ENCODE measurements at places on chromosomes 5 and 9.

DNA sequence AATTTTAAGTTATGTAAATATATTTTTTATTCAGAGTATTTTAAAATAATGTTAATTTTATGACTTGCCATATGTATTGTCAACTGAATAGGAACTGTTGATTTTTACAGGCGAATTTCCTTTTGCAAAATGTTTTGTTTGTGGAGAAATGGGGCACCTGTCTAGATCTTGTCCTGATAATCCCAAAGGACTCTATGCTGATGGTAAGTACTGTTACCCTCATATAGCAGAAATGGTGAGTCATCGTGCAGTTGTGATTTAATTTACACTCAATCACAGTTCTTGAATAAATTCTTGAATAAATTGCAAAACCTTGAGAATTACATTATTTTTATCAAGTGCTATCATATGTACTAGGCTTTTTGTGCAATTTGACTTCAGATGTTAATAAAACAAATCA, 7.4 kb downstream of the ZCCHC9 start:
- DNase-seq = no peak

GRCh38 chr9:37997636-37998374, 71.2 kb downstream of the SHB start:
- no peak for DNase-seq

- DNase-seq = peak; percentile 24
These were observed 62.1 kb downstream of the ZSWIM6 start for GRCh38 chr5:61394078-61394704.

DNA sequence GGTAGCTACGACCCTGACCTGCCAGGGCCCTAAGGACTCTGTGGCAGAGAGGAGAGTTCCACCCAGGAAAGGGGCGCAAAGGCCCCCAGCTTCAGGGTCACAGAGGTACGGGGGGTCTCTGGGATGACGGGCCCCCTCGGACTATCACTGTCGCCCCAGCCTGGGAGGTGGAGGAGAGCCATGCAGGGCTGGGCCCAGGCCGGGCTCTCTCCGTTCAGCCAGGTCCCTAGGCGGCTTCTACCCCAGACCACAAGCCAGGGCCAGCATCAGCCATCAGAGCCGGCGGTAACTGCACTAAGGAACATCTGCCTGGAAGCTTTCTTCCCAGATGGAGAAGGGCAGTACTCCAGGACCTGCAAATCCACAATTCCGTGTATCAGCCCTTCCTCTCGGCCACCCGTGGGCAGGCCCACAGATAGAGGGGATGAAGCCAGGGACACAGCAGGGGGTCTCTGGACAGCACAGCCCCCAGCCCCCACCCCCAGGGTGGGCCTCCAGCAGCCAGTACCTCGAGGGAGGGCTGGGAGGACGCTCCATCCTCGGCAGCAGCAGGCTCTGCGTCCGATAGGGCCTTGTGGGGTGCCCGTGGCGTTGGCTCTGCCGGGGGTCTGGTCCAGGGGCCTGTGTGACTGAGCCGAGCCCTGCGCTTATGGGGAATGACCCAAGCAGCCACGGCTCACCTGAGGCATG, 38.4 kb downstream of the NACC2 start:
- DNase-seq = no peak

DNA sequence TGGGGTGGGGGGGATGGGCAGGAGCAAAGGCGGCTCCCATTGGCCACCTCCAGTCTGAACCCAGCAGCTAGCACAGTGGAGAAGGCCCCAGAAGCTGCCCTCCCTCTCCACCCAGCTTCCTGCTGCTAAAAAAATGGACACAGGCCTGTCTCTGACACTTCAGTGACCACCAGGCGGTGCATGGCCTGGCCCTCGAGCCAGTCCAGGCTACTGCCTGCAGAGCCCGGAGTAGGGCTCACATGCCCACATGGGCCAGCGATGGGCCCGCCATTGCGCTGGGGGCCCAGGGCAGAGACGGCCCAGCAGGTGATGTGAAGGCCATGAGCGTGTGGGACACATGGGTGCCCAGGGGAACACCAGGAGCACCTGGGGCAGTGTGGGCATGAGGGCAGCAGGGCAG, 52.1 kb upstream of the NOTCH1 start:
- no peak for DNase-seq

DNA sequence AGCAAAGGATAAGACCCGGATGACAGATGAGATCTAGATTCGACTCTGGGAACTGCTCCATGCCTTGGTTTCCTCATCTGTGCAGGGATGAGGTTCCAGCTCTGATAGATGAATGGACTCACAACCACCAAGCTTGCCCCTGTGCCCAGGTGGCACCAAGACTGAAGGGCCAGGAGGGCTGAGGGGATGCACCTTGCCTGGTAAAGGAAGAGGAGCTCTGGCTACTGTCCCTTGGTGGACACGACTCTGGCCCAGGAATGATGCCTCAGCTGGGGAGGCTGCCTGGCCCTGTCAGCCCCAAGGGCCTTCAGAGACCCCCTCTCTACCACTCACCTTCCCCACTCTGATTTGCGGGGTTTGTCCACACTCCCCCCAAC, 24.9 kb upstream of the ANXA6 start:
- no peak for DNase-seq

GRCh38 chr5:171342362-171343111, 33.5 kb downstream of the TLX3 start:
- DNase-seq = peak; percentile 65

DNA sequence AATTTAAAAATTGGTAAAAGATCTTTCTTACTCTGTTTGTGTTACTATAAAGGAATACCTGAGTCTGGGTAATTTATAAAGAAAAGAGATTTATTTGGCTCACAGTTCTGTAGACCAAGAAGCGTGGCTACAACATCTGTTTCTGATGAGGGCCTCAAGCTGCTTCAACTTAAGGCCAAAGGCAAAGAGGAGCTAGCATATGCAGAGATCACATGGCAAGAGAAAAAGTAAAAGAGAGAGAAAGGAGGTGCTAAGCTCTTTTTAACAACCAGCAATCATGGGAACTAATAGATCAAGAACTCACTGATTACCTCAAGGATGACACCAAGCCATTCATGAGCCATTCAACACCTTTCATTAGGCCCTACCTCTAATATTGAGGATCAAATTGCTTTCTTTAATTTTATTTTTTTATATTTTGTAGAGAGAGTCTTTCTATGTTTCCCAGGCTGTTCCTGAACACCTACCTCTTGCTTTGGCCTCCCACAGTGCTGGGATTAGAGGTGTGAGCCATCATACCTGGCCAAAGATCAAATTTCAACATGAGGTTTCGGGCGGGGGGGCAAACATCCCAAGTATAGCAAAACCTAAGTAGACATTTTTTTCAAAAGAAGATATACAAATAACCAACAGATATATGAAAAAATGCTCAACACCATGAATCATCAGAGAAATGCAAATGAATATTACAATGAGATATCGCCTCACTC, 16.0 kb upstream of the SHC3 start:
- DNase-seq = no peak

DNA sequence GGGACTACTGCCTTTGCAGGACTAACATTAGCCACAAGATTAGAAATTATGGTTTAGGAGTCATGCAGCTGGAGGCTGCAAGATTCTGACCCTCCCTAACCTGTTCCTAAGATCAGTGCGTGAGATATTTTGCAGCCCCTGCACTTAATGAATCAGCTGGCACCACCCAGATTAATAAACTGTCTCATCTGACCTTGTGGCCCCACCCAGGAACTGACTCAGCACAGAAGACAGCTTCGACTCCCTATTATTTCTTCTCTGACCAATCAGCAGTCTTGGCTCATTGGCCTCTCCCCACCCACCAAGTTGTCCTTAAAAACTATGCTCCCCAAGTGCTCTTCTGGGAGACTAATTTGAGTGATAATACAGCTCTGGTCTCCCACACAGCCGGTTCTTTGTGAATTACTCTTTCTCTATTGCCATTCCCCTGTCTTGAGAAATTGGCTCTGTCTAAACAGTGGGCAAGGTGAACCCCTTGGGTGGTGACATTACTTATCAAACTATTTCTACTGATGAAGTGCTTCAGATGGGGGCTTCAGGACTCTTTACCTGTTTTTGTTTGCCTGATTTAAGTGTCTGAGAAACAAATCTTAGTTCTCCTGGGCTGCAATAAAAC, 17.0 kb downstream of the CTSL start:
- DNase-seq = no peak

- DNase-seq = no peak
These were observed 28.7 kb upstream of the ECM2 start for GRCh38 chr9:92564504-92564903.

- peak; percentile 93 for DNase-seq
These were observed 164.0 kb downstream of the CARTPT start for GRCh38 chr5:71882826-71883741.

DNA sequence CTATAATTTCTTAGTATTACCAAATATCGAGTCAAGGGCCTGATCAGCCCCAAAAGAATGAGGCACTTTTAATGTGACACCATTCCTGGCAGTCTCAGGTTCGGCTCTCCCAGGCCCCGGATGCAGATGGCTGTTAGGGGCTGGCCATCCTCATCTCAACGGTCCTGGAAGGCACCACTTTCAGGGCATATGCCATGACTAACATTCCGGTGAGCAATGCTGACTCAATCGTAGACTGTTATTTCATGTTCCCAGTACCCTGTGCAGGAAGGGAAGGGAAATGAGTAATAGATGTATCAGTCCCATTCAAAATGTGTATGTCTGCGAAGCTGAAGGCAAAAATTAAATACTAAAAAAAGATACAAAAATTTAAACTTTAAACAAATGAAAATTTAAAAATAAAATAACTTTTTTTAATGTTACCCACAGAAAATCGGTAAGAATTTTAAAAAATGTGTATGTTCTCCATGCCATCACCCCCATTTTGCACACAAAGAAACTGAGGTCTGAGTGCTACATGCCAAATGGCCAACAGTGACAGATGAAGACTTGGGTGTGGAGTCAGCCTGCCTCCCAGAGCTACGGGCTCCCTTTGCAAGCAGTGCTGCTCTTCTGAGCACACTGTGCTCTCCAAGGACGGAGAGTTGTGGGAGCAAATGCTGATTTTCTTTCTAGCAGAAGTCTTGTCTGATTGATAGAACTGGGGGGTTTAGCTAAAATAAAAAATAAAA, 79.0 kb downstream of the GLDC start:
- peak; percentile 99 for DNase-seq

DNA sequence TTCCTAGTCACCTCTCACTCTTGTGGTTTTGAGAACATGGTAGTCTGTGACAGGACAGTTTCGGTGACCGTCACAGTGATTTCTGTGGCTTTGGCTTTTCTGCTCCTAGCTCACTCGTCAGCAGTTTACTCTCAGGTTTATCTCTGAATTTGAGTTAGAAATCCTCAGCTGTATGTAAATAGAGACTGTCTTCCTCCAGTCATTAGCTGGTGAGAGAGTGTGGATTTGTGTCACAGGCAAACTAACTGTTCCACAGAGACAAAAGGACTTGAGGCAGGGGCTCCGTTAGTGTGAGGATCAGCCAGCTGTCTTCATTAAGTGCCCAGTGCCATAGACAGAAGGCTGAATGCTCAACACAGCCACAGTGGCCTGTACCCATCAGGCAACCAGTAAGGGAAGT, 131.4 kb downstream of the CD180 start:
- DNase-seq = no peak

- DNase-seq = peak; percentile 10
These were observed 10.1 kb downstream of the ACO1 start for GRCh38 chr9:32394381-32395049.

GRCh38 chr5:170503990-170504596, at the start of gene KCNIP1:
KCNIP1 (plus strand) TSS chr5:170504020.
- peak; percentile 28 for DNase-seq

DNA sequence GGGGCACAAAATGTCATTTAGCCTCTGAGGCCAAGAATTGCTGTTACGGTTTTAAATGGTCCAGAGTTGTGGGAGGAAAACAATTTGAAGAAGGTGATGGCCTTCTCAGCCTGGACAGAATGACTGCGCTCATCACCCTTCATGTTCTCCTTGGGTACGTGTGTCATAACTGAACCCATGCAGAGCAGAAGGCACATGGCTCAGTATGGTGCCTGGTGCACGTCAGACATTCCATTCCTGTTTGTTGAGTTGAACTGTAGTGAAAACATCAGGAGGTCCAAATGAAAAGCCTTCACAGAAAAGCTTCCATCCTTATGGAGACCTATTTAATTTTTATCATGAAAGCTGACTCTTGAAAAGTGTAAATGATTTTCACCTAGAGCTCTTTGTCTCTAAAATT, 133.2 kb downstream of the CFAP90 start:
- peak; percentile 82 for DNase-seq

DNA sequence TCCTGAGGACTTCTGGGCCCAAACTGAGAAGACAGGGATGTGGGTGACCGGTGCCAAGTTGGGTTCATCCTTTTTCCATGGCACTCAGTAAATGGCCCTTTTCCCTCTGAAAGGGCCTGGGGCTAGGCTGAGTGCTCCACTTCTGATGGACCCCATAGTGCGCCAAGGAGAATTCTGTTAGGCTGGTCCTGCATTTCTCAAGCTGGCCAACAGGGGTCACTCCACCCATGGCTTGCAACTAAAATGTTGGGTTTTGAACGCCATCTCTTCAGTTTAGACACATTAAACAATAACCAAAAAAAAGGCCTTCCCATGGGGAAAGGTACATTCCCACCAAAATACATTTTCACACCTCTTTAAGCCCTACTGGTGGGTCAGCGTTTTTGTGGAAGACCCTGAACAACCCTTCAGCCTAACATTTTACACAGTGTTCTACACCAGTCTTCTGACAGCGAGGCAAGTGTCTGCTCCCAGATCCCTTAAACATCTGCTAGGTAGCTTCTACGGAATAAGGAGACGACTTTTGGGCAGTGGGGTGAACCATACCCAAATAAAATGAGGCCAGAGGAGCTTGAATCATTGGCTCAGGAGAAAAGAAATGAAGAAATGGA, 27.3 kb downstream of the CNTFR start:
- DNase-seq = no peak

GRCh38 chr9:22088053-22088716, 79.1 kb upstream of the CDKN2B start:
- DNase-seq = no peak

- no peak for DNase-seq
These were observed 193.3 kb upstream of the GRIN3A start for GRCh38 chr9:101931756-101932155.

DNA sequence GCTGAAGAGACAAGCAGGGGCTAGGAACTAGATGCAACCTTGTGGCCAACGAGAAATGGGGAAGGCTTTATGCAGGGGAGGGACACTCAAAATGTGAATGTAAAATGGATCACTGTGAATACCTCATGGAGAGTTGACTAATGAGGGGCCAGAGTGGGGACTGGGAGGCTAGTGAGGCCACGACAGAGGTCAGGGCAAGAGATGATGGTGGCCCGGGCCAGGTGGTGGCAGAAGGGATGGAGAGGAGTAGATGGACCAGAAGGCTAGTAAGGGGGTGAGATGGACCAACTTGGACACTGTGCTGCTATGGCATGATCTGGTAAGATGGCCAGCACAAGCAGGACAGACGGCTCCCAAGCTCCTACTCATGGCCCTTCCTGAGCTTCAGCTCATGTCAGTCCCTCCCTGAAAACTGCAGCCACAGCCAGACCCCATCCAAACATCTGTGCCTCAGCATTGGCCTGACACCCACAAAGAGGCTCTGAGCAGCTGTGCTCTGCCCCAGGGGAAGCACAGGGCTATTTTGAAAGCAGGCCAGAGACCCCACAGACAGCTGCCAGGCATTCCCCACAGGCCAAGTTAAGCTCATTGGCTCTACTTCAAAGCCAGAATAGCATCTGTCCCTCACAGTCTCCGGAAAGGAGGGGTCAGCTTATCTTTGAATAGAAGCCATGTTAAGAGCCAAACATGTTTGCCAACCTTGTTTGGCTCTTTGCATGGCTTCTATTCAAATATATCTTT, 22.1 kb downstream of the P4HA2 start:
- DNase-seq = no peak

- peak; percentile 85 for DNase-seq
These were observed 61.5 kb downstream of the FXN start for GRCh38 chr9:69097064-69097463.
